ENCODE measurements at places on chromosomes 12 and 14.

DNA sequence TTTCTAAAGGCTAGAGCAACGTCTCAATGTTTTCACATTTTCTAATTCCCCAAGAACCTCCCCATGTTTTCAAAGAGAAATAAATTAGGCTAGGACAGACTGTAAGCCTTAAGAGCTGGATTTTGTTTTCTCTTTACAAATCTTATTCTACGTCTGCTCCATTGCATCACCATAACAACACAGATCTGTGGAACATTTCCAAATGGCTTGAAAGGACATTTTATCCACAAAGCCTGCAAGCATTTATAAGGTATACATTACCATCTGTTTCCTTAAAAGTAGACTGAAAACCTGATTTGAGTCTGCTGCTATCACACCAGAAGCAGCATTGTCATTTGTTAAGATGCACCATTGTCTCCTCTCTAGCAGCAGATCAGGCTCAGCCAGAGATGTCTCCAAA, 115.3 kb upstream of the PLEKHA5 start:
- no peak for DNase-seq

- peak; percentile 38 for DNase-seq
Observed at GRCh38 chr12:119780786-119781434, 96.2 kb downstream of the CIT start.

DNA sequence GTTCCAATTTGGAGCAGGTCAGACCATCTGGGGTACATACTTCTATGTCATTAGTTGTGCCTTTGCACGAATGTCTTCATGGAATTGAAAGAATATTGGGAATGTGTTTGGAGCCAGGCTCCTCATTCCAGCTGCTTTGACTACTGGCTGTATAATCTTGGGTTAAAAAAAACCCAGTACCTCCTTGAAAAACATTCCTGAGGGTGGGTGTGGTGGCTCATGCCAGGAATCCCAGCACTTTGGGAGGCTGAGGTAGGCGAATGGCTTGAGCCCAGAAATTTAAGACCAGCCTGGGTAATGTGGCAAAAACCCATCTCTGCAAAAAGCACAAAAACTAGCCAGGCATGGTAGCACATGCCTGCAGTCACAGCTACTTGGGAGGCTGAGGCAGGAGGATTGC, 125.6 kb downstream of the TTC8 start:
- no peak for DNase-seq

DNA sequence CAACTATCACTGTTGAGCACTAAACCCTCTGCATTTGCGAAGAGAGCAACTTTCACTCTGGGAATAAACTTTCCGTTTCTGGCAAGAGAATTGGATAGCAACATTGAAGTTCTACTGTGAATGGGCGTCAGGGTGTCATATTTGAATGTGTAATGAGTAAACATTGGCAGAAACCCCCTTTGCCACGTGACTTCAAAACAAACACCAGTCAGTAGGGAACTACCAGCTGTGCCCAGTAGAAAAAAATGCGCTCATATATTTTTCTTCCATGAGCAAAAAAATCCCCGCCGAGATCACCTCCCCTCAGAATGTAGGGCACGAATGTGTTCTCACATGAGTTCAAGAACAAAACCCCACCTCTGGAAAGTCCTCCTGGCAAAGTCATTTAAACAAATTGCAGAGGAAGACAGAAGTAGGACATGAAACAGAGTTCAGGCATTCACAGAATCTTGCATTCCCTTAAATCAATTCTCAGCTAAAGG, 80.6 kb downstream of the BTG1 start:
- no peak for DNase-seq

DNA sequence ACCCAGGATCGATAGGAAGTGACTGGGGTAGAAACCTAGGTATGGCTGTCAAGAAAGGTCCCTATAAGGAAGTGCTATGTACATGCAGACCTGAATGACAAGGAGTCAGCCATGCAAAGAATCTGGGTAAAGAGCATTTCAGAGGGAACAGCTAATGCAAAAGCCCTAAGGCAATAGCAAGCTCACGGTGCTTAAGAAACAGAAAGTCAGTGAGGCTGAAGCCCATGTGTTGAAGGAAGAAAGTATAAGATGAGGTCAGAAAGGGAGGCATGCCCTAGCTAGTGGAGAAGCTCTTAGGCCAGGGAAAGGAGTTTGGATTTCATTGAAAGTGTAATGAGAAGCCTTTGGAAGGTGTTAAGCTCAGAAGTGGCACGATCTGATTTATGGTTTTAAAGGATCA, 6.0 kb upstream of the ADCY6 start:
- no peak for DNase-seq

DNA sequence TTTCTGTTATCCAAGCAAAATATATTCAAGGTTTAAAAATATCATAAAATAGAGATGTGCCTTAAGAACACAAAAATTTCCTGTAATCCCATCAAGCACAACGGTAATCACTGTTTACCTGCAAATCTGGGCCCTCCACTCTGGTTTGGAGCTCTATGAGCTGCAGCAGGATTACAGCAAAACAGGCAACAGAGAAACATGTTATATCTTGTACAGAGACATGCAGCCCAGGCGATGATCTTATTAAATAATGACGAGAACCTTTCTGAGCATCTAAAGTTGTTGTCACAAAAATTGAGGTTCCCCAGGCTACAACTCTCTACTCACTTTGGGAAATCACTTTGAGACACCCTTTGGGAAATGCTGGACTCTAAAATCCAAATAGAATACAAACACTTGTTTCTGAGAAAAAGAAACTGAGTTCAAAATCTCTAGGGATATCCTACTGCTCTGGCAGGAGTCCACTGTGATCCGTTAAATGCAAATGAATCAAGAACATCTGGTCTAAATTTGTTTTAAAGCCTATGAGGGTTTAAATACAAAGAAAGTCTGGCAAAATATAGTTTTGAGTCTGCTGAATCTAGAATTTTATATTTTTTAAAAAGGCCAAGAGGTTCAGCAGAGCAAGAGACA, 36.3 kb downstream of the STON2 start:
- DNase-seq = no peak

All from left cardiac atrium (tissue), 4 donors.